ENCODE measurements at places on chromosomes 4 and X.

- no peak for DNase-seq
These were observed 145.1 kb downstream of the CBR4 start for GRCh38 chr4:168864821-168865541.

DNA sequence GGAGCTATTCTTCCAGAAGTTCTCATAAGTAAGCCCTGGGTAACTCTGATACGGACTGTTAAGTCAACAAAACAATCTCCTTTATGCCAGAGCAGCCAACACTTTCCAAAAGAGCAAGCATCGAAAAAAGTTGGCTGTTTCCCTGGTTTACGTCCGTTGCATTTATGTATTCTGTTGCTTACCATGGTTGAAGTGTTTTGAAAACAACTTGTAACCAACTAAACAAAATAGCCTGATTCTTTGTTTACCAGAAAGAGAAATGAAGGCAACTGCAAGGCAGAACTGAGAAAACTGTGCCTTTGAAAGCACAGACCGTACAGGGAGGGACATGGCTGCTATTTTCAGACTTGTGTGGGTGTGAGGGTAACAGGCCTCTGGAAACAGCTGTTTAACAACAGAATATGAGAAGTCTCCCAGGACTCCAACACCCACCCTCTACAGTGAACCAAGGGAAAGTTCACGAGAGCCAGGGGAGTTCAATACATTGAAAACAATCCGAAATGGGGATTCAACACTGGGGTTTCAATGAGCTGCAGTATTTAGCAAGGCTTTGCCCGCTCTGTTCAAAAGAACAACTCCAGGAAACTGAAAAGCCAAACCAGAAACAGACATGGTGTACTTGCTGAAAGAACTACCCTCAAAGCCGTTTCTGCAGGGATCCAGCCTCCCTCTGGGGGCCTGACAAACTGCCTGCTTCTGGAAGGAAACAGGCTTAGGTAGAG lies 95.8 kb upstream of the EGFL6 start:
- no peak for DNase-seq

- DNase-seq: no peak
These were observed 282.6 kb downstream of the ADGRA3 start for GRCh38 chr4:22233230-22233629.

DNA sequence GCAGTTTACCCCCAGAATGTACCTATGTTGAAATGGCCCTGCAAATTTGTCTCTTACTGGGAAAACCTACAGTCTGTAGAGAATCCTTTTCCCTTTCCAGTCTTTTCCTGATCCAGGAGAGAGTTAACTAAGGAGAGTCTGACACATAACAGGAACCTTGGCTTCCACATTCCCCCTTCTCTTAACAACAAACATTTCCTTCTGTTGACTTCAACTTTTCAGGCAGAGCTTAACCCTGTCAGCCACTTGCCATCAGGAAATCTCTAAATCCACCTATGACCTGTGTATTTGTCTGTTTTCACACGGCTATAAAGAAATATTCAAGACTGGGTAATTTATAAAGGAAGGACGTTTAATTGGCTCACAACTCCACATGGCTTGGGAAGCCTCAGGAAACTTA lies 45.6 kb upstream of the GPR78 start:
- no peak for DNase-seq

DNA sequence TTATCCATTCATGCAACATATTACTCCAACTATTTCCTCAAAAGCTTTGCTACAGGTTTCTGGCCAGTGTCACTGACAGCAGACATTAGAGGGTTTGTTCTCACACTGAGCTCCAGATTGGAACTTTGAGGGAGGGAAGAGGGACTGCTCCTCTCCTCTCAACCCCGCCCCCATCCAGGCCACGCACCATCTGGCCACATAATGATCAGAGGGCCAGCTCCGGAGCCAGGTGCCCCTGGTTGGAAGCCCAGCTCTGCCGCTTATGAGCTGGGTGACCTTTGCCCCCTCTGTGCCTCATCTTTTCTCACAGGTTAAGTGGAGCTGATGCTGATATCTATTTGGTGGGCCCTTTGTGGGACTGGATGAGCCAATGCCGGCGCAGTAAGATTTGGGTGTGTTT lies 55.8 kb downstream of the C4orf50 start:
- DNase-seq: no peak

- DNase-seq: no peak
These were observed 91.0 kb upstream of the MAPK10 start for GRCh38 chr4:86450861-86451260.

DNA sequence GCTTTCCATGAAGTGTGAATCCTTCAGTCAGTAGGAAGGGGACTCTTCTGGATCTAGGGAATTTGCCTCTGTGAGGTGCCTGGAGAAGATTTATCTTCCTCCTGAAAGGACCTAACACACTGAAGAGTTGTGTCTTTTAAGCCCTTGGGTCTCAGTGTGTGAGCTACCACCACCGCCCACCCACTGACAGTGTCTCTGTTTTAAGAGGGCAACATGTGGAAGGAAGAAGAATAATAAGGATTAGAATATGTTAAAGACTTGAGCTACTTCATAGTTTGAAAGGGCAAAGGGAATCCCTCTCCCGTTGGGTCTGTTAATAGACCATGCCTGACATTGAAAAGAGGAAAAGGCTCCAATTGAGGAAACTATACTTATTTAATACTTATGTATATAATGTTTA lies 64.3 kb upstream of the TLR2 start:
- DNase-seq: no peak
